Naive thymus-derived CD8-positive, alpha-beta T cell (primary cell): ENCODE measurements at places on chromosomes 16 and 17.

DNA sequence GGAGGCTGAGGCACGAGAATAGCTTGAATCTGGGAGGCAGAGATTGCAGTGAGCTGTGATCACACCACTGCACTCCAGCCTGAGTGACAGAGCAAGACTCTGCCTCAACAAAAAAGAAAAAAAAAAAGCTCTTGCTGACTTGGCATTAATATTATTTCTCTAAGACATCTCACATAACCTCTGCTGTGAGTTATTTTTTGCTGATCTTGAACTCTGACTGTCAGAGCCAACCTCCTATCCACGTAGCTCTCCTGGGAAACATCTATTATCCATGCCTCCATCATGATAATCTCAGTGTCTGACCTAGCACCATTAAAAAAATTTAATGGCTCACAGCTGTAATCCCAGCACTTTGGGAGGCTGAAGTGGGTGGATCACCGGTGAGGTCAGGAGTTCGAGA, 12.7 kb upstream of the ULK2 start:
- DNase-seq, result no peak

DNA sequence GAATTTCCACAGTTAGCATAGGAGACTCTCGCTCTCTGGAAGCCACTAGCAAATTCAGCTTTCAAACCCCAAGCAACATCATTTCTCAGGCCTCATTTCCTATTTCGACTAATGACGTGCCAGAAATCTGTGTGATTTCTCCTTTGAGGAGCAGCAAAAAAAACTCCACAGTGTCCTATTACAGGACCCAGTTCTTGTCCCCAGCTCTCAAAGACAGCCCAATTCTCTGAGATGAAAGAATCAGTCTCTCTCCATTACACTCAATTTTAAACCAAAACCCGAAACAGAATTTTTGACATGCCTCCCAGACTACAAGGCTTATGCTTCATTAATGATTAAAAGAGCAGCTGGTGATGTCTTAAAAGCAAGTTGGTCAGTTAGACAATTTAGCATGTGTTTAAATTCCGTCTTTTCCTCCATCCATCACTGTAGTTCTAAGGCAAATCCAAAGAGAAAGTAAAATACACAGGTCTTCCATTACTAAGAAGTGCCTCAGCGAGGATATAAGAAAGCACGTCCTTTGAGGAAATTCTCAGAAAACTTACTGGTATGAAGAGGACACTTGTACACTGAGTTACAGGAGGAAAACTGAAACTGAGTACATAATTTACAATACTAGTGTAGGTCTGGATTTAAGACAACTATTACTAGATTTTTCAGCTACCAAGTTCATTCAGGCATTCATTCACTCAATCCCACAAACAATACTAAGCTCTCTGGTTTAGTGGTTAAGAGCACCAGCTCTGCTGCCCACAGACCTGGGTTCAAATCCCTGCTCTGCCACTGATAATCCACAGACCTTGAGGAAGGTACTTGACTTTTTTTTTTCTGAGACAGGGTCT, 12.5 kb downstream of the TOM1L2 start:
- DNase-seq, result no peak

DNA sequence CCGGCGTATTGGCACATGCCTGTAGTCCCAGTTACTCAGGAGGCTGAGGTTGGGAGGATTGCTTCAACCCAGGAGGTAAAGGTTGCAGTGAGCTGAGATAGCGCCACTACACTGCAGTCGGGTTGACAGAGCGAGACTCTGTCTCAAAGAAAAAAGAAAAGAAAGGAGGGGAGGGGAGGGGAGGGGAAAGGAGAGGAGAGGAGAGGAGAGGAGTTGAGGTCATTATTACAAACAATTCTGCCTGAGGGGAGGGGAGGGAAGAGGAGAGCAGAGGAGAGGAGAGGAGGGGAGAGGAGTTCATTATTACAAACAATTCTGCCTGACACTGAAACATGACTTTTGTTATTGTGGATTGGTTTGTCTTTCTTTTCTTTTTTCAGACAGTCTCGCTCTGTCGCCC, 19.8 kb upstream of the ABCA5 start:
- DNase-seq, result no peak

GRCh38 chr16:14236401-14236800, 165.3 kb downstream of the MRTFB start:
- no peak for DNase-seq

DNA sequence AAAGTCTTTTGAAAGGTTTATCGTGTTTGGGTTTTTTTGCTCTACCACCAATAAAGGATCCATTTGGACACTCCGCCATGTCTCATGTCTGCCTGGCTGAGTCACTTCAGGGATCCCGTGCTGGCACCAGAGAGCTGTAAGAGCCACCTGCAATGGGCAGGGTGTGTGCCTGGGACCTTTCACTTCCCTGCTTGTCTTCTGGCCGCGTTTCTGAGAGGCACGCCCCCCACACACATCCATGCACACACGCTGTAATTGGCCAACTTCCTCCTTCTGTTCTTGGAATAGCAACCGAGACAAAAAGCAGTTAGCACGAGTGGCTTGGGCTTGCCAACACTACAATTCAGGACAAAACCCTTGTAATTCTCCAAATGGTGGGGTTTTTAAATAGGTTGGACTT, 9.8 kb upstream of the SOST start:
- no peak for DNase-seq

- DNase-seq, result no peak
Observed at GRCh38 chr16:35188288-35189155, 1729.1 kb downstream of the TP53TG3F start.

GRCh38 chr16:30535777-30536190, 1.1 kb upstream of the ZNF747 start:
- DNase-seq, result peak; percentile 50

GRCh38 chr16:84453061-84453752, 51.3 kb downstream of the MEAK7 start:
- DNase-seq, result no peak

GRCh38 chr17:73657473-73658116, 13.3 kb upstream of the SDK2 start:
- no peak for DNase-seq

DNA sequence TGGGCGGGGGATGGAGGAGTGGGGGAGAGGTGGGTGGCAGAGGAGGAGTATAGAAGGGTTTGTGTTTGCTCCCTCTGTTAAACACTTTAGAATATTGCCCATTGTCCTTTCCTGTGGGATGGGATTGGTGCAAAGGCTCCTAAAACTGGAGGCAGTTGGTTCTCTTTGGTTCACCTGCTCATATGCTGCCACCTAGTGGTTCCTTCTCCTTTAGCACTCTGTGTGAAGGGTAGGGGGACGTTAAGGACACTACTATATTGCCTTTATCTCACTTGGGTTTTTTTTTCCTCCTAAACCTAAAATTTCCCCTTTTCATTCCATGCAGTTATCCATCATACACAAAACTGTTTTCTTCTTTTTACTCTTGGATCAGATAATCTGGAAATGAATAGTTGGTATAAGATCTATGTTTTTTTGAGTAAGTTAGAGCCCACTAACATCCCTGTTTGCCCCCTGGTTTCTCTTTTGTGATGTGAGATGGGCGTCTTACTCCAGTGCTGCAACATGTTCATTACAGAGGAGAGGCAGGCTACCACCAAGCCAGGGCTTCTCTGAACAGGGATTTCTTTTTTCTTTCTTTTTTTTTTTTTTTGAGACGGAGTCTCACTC, 23.8 kb downstream of the SNX11 start:
- peak; percentile 57 for DNase-seq

DNA sequence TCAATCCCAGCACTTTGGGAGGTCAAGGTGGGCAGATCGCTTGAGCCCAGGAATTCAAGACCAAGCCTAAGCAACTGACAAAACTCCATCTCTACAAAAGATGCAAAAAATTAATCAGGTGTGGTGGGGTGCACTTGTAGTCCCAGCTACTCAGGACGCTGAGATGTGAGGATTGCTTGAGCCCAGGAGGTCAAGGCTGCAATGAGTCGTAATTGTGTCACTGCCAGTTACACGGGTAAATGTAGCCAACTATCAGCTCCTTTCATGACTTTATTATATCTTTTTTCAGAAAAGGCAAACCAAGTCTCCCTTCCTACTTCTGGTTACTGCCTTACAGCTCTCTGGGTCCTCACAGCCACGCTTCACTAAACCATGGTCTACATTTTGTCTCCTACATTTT, 4.0 kb downstream of the SDF2 start:
- DNase-seq, result no peak

GRCh38 chr16:54816471-54816870, 114.2 kb upstream of the IRX5 start:
- DNase-seq, result no peak

DNA sequence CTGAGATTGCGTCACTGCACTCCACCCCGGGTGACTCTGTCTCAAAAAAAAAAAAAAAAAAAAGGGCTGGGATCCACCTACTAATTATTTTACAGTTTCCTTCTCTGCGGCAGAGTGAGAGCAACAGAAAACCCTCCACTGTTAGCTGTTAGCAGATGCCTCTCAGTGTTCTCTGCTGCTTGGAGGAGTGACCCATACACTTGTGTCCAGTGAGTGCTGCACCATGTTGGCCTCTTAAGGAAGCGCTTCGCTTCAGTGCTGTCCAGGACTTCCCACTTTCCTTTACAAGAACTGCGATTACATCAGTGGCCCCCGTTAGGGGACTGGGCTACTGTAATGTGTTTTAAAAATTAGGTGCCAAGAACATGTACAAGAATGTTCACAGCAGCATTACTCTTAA, 18.4 kb upstream of the CLEC18B start:
- DNase-seq, result no peak

DNA sequence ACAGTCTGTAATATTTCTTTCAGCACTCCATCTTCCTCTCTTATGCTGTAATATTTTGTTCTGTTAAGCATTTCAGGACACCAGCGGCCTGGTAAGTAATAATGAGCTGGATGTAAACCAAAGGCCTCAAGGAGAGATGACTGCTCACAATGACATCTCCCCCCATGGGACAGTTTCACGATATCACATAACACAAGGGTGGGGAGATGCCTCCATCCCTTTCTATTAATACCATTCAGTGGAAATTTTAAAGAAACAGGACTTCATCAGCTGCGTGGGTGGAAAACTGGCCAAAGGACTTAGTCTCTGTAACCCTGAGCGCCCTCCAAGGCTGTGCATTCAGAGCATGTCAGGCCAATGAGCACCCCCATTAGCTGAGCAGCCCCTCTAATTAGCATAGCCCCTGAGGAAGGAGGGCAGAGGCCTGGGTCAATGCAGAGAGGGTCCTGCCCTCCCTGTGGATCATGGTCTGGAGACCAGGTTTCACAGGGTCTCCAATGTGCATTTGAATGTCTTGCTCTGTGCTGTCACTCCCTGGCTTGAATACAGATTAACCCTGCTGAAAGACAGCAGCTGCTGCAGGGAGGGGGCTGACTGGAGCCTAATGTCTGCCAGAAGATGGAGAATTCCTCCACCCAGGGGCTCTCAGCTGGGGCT, 156.4 kb downstream of the HS3ST2 start:
- DNase-seq, result no peak

GRCh38 chr16:3364774-3365427, 9.2 kb downstream of the OR2C1 start:
- DNase-seq, result peak; percentile 93

- no peak for DNase-seq
Observed at GRCh38 chr17:61462719-61463315, 10.6 kb downstream of the TBX4 start.

GRCh38 chr17:78798695-78799559, 16.9 kb upstream of the CYTH1 start:
- no peak for DNase-seq

DNA sequence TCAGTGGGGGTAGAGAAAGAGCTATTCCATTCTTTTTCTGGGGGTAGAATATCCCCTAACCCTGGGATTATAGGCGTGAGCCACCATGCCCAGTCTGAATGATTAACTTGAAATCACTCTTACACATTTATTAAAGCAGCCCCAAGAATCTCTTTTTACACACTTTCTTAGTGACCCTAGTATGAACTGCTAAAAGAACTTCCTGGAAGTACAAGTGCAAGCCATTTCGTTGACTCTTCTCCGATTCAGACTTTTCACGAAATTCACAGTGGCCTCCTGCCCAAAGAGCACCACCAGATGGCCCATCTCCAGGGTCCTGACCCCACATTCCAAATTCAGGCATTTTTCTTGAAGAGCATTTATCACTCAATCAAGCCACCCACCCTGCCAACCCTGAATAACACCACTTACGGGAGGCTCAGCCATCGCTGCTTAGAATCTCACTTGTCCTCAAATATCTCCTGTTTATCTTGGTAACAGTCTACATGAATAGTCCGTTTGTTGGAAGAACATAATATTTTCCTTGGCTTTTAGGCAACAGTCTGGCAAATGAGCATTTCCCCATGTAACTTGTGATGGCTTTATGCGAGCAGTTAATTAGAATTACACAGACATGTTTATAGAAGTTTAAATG, 28.0 kb downstream of the ZNF423 start:
- no peak for DNase-seq

DNA sequence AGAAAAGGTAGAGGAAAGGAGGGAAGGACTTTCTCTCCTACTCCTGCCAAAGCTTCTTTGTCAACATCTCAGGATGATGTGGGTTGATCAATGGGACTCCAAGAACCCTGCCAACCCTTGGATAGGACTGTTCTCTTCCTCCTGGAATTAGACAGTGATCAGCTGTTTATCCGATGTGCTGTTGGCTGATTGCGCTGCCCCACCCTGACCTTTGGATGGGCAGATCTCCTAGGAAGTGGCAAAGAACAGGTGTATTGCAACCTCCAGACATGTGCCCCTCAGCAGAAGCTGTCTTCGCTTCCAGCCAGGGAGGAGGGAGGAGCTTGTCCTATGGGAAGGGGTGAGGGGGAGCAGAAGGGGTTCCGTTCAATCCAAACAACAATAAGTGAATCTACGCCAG, 30.5 kb downstream of the SLC5A11 start:
- no peak for DNase-seq

- DNase-seq, result no peak
Observed at GRCh38 chr17:1918346-1919162, 88.7 kb downstream of the RPA1 start.

DNA sequence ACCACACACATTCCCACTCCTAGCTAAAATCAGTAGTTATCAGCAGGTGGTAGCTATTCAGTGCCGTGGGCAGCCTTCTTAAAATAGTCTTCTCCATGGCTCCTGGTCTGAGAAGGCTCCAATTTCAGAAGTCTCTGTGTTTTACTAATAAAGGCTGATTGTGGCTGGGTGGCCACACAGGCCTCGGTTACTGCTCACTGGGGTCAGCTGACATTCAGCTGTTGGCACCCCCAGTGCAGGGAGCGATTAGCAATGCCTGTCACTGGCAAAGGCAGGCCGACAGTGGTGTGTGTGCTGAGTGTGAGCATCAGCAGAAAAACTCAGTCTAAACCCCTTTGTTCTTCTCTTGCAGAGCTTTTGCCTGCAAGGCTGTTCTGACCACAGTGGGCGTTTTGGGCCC, 16.6 kb upstream of the DBNDD1 start:
- no peak for DNase-seq

GRCh38 chr17:77356690-77357201, 216.0 kb downstream of the SEC14L1 start:
- no peak for DNase-seq

GRCh38 chr17:18966831-18967624, 15.1 kb downstream of the SLC5A10 start:
- no peak for DNase-seq

DNA sequence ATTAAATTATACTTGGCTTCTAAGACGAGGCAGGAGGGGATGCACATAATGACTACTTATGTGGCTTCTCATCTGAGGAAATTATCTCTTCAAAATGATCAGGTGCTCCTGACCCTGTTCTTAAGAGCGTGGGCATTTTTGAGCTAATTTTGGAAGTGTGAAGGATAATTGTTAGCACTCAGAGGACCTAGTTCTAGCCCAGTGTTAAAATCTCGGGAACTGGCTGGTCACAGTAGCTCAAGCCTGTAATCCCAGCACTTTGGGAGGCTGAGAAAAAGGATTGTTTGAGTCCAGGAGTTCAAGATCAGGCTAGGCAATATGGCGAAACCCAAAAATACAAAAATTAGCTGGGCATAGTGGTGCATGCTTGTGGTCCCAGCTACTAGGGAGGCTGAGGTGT, 103.0 kb upstream of the DHX40 start:
- DNase-seq, result no peak

GRCh38 chr16:51050377-51050706, 100.7 kb downstream of the SALL1 start:
- DNase-seq, result no peak
